Thyroid gland (tissue), 4 donors: ENCODE measurements at places on chromosomes 3 and 15. TPM values are rescaled to one million over a fixed set of nuclear protein-coding genes. Genes with fewer than 3 reads are reported as not detected.

The ITIH1 gene
- total RNA-seq, result not detected

DNA sequence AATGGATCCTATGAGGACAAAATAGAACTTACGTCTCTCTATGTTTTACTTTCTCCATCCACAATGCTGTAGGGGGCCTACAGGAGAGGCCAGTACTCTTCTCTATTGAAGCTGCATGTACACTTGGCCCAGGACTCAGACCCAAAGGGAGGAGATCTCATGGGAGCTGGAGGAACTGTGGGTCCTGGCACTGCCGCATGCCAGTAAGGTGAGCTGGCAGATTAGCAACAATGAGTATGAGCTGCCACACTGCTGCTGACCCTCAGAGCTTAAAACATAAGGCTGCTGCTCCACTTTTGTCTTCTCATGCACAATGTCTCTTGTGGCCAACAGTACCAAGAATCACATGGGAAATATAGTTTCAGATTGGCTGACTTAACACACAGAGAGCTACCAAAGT, 57.8 kb upstream of the TBC1D5 start:
- DNase-seq, result no peak

GRCh38 chr3:98657457-98657856, 64.0 kb upstream of the CPOX start:
- peak; percentile 44 for DNase-seq

DNA sequence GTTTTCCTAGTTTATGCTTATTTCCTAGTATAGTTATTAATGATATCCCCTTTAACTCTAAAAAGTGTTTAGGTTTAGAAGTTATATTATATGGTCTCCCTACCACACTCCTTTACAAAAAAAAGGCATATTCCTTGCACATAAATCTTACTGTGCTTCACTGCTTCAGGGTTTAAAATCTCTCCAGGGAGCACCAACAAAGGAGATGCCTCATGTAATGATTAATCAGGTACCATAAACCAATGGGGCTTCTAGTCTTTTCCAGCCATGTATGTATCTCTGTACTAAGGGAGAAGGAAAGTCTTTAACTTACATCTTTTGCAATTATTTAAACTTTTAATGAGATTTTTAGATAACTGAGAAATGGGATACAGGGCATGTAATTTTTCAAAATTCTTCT, 91.5 kb upstream of the RBMS3 start:
- DNase-seq, result no peak

DNA sequence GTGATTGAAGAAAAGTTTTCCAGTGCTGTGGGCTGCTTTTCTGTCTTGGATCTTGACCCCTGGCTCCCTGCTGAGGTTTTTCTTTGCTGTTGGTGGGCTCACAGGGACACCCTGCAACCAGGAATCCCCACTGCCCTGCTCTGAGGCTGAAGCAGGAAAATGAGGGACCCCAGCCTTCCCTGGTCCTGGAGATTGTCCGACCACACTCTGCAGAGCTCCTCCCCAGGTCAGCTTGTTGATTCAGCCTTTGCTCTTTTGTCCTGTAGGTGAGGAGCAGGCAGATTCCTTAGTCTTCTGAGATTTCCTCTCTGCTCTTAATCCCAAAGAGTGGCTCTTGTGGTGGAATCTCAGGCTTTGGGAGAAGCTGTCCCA, 194.5 kb downstream of the RPLP1 start:
- DNase-seq, result no peak

- no peak for DNase-seq
Observed at GRCh38 chr15:71480556-71480955, 329.8 kb upstream of the NR2E3 start.
